ENCODE measurements at places on chromosomes 11 and 22.
A peak's percentile ranks its signal among the peaks of the same experiment; 100 is the strongest.

DNA sequence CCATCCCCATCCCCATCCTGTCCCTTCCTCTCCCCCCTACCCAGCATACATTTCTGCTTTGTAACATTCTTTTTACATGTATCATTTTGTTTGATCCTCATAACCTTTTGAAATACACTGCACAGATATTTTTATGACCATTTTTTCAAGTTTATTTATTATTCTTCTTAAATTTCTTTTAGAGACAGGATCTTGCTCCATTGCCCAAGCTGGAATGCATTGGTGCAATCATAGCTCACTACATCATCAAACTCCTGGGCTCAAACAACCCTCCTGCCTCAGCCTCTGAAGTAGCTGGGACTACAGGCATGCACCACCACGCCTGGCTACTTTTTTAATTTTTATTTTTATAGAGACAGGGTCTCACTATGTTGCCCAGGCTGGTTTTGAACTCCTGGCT is 99.4 kb upstream of the AKIP1 start:
- no peak for DNase-seq

DNA sequence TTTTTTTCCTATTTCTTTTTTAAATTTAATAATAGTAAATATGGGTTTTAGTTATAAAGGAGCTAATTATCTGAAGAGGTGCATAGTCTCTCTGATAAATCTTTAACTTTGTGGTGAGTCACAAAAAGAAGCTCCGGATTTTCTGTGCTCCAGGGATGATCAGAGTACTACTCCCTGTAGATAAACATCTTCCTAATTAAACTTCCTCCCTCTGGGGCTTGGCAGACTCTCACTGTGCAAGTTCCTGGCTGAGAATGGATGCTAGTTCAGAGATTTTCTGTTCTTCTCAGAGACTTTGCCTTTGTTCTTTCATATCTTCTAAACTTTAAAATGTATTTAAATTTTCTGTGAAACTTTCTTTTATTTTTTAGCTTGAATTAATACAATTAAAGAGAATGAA is at the start of gene OR10G7:
Gene OR10G7 (minus strand): TSS at position 72 of the 400 bp plus-strand sequence. CDS start 2,324 bp downstream, outside the sequence.
- no peak for DNase-seq

DNA sequence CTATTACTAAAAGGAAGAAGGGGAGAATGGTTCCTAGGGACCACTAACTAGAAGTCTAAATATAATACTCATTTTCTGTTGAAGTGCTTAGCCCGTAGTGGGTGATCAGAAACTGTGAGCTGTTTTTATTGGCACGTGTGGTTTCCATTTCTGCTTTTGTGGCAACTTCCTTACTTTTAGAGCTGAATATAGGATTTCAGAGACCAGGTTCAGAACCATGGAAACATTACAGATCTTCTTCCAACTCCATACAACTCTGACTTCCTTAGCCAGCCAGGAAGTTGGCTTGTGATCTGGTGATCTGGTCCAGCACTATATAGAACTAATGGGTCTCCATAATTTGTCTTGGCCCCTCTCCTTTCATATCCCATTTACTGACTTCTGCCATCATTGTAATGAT is 2.6 kb upstream of the ME3 start:
- no peak for DNase-seq

DNA sequence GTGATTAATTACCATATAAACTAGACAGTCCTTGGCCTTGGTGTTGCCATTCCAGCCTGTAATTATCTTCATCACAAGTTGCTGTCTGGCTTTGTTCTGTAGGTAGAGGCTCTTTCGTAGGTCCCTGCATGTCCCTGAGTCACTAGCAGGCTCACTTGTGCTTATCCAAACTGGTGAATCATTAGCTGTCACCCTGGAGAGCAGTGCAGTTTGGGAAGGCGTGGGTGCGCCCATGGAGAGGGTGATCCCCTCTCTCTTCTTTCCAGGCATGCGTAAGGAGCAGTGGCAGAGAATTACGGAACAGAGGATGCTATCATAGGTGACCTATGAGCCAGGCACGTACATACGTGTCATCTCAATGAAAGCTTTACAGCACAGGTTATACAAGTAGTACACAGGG is 11.0 kb upstream of the EHF start:
- DNase-seq, result no peak

DNA sequence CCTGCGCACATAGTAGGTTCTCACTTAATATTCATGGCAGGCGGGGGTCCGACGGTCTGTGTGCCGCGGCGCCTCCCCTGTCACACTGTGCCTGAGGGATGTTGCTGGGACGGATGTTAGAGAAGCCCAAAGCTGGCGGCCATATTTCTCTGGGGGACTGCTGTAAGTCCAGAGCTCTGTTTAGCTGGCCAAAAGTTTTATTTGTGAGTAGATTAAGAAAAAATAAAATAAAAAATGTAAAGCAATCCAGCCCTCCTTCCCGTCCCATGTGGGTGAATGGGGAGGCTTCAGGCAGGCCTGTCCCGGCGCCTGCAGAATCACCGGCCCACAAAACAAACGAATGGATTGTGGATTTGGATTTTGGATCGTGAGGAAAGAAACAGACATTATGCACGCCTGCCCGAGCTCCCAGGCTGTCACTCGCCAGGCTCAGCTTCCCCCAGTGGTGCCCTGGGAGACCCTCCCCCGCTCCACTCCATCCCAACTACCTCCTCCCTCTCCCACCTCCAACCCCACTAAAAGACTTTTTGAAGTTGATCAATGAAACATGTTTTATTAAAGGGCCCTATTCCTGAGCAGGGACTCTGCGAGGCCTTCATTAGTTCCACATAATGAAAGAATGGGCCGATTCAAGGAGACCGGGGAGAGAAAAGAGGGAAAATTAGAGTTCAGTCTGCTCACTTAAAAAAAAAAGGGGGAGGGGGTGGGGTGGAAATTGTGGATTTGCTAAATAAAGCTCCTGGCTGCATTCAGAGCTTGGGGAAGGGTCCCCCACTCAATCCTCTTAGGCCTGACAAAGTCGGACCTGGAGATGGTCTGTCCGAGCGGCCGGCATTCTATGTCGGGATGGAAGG is 20.4 kb upstream of the SCUBE1 start:
- DNase-seq, result peak; percentile 35

- no peak for DNase-seq
Measured at GRCh38 chr11:1568441-1568911, 3.6 kb downstream of the DUSP8 start.

DNA sequence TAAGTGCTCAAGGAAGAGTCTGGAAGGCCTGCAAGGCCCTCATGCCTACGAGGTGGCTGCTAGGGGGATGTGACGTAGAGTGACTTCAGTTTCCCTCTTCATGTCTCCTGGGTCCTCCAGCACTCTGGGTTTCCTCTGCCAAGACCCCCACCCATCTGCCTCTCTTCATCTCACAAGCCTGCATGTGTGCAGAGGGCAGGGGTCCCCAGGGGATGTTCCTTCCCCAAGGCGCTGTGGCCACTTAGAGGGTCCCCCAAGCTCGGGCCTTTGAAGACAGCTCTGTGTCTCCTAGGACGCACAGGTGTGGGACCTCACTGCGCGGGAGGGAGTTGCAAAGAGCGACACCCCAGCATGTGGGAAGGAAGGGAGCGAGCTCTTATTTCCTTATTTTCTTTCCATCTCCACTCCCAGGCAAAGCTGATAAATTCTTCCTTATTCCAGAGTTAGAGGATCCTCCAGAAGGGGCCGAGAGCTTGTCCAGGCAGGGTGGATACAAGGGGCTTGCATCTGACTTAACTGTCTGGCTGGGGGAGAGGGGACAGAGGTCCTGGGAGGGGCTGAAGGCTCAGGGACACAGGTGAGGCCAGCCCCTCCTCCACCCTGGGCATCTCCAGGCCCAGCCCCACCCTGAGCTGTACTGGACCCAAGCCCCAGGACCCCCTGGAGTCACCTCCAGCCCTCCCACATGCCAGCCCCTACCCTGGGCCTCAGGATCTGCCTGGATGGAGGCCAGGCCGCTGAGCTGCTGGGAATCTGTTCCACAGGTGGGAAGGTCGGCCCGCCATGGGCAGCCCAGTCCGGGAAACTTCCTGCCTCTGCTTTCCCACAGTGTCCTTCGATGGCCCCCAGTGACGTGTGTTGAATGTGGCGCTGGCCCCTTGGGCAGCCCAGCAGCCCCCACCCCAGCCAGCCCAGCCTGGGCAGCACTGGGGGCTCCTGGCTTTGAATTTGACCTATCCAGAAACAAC is 59.7 kb upstream of the KCNQ1OT1 start:
- peak; percentile 43 for DNase-seq

DNA sequence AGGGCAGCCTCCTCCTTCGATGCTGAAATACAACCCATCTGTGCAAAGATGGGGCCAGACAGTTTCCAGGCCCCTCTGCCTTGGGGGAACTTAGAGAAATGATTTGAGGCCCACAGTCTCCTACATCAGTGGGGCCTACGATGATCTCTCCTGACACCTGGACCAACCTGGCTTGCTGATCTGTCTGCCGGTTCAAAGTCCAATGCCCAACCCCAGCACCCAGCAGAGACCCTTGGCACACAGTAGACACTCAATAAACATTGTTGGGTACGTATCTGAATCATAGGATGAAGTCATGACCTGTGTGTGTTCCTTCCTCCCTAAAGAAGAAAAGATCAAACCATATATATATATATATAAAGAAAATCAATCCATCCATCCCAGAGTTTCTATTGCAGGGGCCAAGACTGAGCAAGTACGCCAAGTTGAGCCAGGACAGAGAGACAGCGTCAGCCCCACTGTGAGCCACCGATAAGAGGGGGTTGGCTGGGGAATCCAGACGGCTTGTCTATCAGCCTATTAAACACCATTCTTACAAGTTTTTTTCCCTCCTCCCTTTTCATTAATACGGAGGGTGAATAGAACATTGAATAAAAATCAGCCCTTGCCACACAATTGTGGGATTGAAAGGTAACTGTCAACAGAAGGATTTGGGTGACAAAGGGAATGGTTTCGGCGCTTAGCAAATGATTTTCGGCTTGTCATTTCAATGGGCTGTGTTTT is 244.1 kb downstream of the MN1 start:
- DNase-seq, result no peak

DNA sequence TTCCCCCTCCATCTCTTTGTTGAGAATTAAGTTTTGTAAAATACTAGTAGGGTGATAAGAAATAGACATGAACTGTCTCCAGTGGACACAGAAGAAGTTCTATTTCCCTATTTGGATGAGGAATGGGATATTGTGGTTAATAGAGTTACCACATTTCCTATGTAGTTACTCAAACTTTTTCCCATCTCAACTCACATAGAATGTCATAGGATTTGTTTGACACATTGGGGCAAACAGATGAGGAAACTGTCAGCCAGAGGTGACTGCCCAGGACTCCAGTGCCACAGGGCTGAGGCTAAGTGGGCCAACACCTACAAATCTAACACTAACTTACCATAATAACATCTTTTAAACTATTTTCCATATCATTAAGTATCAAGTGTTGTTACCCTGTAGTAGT is 58.3 kb downstream of the CCDC83 start:
- no peak for DNase-seq

GRCh38 chr11:27722117-27722952 is 22.1 kb upstream of the BDNF start:
- DNase-seq, result no peak
